ENCODE measurements at places on chromosomes 1 and 21.

DNA sequence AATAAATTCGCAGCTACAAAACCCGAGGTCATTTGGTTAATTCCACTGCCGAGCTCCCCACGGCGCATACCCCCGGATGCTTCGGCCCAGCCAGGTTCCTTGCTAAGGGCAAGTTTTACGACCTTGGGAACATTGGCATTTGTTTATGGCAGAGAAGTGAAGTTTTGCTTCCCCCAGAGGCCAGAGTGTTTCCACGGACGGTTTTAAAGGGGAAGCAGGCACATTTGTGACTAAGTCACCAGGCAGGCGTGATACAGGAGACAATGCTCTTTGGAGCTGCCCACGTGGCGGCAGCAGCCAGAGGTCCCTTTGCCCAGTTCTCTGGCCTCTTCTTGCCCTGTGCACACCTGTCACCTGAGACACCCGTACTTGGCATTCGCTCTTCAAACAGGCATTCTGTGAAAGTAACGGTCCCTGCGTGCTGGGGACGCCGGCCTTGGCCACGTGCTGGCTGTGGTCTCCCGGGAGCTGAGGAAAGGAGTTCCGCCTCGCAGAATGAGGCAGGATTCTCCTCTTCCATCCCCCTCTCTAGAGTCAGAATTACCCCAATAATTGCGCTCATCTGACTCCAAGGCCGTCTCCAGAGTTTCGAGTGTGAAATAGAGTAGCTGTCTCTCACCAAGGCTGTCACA, 138.3 kb downstream of the PRDM16 start:
- DNase-seq = peak; percentile 6

DNA sequence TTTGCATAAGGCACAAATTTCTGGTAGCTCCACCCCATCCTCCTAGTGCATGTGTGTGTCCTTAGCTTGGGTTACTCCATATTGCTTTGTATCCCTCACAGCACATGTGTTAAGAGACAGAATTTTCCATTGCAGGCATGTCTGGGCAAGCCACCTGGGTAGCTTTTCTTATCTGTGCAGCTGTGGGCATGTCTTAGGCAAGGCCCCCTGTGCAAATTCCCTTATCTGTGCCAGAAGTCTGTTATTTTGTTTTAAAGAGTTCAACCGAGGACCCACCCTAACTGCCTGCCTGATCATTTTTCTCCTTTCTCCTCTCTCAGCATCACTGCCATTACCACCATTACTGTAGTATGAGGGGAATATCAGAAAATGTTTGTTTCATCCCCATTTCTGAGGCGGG, 131.9 kb downstream of the CYYR1 start:
- no peak for DNase-seq

DNA sequence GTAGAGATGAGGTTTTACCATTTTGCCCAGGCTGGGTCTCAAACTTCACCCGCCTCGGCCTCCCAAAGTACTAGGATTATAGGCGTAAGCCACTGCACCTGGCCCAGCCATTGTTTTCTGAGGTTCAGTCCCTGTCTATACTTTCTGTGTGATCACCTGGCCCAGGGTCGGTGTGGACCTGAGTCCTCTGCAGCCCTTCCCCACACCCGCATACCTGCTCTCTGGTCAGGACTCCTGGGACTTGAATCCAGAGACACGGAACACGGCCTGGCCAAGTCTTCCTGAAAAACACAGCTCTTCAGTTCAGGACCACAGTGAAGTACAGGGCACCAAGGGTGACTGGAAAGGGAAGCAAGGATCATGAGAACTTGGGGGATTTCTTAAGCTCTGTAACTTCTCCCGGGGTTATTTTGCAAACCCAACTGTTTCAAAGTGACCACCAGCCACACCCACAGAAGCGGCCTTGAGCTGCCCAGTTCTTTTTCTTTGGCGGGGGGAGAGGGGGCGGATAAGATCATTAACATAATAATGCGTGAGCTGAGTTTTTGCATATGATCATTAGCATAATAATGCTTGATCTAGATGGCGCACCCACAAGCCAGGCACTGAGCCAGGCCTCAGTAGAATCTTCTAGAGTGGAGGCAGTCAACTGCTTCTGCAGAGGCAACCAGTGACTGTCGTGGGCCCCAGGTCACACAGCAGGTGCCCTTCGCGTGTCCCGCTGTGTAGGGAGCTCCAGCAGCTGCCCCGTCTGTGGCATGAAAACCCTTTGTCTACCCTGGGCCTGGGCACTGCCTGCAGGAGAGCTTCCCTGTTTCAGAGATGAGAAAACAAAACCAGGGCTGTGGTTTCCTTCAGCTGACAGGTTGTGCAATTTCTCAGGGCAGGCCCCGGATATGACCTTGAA, 1.7 kb upstream of the NADK start:
- DNase-seq = peak; percentile 97

DNA sequence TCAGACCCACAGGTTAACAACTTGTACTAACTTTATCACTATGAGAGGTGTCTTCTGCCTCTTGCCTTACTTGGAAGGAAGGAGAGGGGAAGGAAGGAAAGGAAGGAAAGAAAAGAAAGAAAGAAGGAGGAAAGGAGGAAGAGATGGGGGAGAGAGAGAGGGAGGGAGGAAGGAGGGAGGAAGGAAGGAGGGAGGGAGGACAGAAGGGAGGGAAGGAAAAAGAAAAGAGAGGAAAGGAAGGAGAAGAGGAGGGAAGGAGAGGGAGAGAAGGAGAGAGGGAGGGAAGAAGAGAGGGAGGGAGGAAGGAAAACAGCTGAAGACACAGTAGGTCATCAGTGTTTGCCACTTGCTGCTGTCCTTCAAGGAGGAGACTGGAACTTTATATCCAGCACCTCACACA, 5.3 kb upstream of the SIPA1L2 start:
- no peak for DNase-seq

GRCh38 chr1:24186993-24187790, at the start of gene IFNLR1:
Gene IFNLR1 (minus strand): TSS chr1:24187289. CDS start chr1:24187248, 41 bp downstream.
- DNase-seq = no peak

- DNase-seq = peak; percentile 72
Measured at GRCh38 chr1:44237721-44238457, 24.6 kb downstream of the DMAP1 start.

DNA sequence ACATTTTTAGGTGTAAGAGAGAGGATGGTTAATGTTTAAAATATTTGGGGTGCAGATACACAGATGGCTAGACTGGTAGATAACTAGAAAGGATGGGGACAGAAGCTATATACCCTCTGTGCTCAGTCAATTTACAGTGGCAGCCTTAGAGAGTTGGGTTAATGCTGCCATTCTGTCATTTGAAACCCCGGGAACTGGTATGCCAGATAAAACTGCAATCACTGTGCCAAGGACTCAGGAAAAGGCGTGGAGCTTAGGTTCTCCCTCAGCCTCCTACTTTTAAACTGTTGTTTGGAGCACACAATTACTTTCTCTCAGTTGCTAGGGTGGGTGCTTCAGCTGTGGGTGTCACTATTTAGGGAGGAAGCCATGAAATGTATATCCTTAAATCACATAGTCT, 90.0 kb upstream of the HNRNPU start:
- no peak for DNase-seq

- DNase-seq = peak; percentile 80
Measured at GRCh38 chr1:109392037-109392787, 5.5 kb downstream of the SORT1 start.

DNA sequence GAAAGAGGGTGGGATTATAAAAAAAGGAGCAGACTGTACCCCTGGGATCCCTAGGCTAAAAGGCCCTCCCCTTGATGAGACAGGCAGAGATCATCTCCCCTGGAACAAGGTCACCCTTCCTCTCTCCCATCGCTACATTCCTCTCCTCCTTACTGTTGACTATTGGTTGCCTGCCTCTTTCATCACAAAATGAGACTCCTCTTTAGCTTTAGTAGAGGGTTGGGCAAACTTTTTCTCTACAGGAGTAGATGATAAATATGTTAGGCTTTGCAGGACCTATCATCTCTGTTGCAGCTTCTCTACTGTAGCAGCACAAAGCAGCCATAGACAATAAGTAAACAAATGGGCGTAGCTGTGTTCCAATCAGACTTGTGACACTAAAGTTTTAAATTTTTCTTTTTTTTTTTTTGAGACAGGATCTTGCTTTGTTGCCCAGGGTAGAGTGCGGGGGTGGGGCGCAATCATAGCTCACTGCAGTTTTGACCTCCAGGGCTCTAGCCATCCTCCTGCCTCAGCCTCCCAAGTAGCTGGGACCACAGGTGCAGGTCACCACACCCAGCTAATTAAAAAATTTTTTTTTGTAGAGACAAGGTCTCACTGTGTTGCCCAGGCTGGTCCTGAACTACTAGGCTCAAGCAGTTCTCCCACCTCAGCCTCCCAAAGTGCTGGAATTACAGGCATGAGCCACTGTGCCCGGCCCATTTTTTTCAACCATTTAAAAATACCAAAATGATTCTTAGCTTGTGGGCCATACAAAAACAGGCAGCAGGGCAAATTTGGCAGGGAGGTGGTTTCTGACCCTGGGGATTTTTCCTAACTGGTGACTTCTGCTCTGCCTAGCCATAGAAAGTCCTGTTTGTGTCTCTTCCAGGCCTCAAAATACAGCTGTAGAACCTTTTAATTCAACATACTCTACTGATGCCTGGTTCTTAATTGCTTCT, 15.1 kb downstream of the MCL1 start:
- DNase-seq = no peak

- no peak for DNase-seq
Measured at GRCh38 chr1:154869351-154870114, 548 bp downstream of the KCNN3 start.

- no peak for DNase-seq
Measured at GRCh38 chr1:244735404-244735803, 82.5 kb downstream of the DESI2 start.

GRCh38 chr1:225772848-225773247, 4.8 kb upstream of the SRP9 start:
- no peak for DNase-seq

GRCh38 chr1:32263744-32264143, 12.7 kb downstream of the LCK start:
- no peak for DNase-seq

GRCh38 chr1:190119683-190120082, 358.0 kb downstream of the BRINP3 start:
- DNase-seq = no peak

DNA sequence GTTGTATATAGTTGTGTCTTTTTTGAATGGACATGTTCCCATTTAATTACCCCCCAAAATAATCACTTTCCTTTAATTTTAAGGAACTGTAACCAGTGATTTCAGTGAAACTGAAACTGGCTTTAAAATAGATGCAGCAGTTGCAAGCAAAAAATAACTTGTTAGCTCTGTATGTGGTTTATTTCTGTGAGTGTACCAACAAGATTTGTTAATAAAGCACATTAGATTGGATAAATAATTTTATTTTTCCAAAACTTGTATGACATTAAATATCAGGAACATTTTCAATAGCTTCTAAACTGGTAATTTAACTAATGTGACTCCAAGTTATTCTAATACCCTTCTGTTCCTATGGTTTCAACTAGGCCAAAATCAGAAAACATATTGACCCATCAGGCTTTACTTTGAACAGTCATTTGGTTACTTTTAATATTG, 184.3 kb upstream of the CACYBP start:
- DNase-seq = no peak

DNA sequence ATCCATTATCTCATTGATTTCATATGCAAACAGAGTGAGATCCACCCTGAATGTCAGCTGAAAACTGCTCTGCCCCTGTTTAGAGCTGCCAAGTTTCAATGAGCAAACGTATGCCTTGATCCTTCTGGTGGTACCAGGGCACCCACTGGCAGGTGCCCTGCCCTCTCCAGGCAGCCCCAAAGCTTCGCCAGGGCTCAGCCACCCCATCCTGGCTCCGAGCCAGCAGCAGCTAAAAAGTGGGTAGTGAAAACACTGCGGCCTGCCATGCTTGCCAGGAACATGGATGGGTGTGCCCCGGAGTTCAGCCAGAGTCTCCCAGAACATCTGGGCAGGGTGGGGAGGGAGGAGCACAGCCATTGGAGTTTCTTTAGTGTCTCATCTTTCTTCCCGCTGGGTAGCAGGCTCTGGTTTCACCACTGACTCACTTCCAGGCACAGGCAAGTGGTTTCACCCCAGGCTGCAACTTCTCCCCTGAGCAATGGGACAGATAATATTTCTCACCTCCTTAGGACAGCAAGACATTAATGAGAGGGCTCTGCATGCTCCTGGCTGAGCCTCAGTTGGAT, 8.1 kb upstream of the LMX1A start:
- DNase-seq = no peak

DNA sequence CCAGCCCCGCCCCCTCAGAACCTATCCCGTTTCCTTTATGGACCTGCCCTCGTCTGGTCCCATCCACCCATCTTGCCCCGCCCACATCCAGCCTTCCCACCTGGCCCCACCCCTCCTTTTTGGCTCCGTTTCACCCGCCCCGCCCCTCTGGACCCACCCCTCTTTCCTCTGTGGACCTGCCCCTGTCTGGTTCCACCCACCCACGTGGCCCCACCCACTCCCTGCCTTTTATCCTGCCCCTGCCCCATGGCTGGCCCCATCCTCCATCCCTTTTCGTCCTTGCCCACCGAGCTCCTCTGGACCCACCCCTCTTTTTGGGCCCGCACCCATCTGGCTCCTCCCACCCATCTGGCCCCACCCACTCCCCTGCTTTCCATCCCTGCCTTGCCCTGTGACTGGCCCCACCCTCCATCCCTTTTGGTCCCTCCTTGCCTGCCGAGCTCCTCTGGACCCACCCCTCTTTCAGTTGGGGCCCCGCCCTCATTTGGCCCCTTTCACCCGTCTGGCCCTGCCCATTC, 177.3 kb downstream of the CAMTA1 start:
- DNase-seq = no peak

GRCh38 chr1:7442036-7442435, 329.1 kb upstream of the VAMP3 start:
- no peak for DNase-seq

- DNase-seq = no peak
Measured at GRCh38 chr1:70426154-70427131, 15.4 kb downstream of the CTH start.

GRCh38 chr1:7296968-7297367, 474.1 kb upstream of the VAMP3 start:
- no peak for DNase-seq

DNA sequence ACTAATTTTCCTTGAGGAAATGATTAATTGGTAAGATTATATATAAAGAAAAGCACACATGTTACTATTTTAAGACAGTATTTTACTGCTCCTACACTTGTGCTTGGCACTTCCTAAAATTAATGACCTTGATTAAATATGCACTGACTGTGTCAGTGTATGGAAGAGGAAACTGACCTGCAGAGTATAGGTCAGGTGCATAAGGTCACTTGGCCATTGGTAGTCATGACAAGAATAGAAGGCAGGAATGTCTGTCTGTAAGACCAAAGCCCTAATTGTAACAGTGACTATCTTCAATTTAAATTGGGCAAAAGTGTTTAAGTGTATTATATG, 128.0 kb upstream of the KCNK2 start:
- DNase-seq = no peak

DNA sequence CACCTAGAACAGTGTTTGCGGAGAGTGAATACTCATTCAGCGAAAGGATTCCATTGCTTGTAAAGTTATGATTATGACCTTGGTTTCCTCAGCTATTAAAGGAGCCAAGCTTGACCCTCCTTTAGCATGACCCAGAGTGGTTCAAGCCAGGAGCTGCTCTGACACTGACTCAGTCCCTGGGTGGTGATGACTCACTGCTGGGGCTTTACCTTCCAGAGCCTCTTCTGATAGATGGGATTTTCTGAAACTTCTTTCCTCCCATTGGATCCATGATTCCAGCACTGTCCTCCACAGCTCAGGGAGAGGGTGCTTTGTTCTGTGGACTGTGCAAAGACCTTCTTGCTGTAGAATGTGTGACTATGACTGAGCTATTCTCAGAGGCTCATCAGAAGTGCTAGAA, 77.4 kb downstream of the S1PR1 start:
- DNase-seq = peak; percentile 24
